ENCODE measurements at places on chromosomes 7 and 10. TPM values are rescaled to one million over a fixed set of nuclear protein-coding genes. Genes with fewer than 3 reads are reported as not detected.

The AS3MT gene
- total RNA-seq: 4.2 TPM

DNA sequence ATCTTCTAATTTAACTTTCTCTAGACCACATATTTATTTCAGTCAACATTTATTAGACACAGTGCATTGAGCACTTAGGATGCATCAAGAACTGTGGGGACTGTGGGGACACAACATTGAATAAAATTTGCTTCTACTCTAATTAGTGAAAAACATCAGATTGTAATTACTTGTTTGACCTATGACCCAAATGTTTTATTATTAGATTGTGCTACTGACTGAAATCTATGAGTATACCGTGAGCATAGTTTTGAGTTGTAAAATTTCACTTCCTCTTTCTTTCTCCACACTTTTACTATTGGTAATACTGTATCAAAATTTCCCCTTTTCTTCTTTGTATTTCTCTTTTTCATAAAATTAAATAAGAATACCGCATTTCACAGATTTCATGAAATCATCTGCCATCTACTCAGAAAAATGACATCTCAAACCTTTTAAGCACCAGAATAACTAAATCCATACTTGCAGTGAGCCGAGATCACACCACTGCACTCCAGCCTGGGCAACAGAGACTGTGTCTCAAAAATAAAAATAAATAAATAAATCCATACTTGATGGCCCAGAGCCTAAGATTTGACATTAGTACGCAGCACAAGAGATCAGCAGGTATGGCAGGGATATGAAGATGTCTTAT is 25.4 kb upstream of the INPP5F start:
- DNase-seq: no peak

- no peak for DNase-seq
These were observed 124.5 kb downstream of the EBF3 start for GRCh38 chr10:129839285-129840195.

The C7orf57 gene
- total RNA-seq: 0.67 TPM

DNA sequence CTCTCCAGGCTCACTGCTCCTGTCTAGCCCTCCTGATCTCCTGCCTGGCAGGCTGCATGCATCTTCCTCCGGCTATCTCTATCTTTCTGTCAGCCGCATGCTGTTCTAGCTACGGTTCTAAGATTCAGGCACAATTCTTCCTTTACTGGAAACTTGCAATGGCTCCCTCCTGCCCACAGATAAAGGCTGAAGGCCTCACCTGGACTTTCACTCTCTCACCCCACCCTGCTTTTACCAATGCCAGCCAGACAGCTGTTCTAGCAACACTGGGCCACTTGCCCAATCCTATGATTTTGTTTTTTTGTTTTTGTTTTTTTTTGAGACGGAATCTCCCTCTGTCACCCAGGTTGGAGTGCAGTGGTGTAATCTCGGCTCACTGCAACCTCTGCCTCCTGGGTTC is 38.3 kb downstream of the BEND7 start:
- DNase-seq: no peak

- no peak for DNase-seq
These were observed 219.0 kb downstream of the CACNA2D1 start for GRCh38 chr7:82224529-82224928.

DNA sequence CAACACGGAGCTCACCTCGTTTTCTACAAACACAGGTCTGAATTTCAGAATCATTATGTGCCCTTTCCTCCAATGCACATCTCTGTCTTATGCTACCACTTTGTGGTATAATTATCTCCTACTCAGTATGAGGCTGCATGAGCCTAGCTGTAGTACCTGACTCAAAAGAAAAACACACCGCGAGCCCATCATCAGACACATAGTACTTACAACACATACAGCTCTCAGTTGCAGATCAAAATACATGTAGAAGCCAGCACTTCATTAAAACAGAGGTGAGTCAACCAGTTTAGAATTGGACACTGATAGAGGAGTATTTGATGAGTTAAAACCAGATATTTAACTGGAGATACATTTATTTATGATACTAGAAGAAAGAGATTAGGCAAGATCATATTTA is 1.4 kb upstream of the RTKN2 start:
- DNase-seq: no peak

The BMPER gene
- total RNA-seq: not detected

- DNase-seq: no peak
These were observed 89.9 kb downstream of the HBP1 start for GRCh38 chr7:107258737-107259136.

GRCh38 chr10:15197276-15197675 is 28.8 kb upstream of the NMT2 start:
- DNase-seq: no peak

DNA sequence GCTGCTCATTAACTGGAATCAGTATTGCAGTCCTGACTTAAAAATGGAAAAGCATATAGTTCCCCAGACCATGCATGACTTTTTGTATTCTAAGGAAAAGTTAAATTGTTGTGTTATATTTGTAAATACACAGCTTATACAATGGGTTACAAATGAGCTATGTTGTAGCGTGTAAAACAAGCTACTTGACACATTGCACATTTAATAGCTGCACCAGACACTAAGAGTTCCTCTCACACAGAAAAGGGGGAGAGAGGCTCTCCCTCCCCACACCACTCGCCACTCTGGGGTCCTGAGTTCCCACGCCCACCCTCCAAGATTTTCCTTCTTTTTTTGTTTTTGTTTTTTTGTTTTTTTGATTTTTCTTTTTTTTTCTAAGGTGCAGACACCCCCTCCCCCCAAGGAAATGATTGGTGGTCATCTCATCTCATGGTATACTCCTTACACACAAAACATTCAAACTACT is 6.3 kb downstream of the KLF6 start:
- DNase-seq: peak; percentile 31

The SPDYE16 gene
- not detected for total RNA-seq

The SRRM3 gene
- total RNA-seq: 0.83 TPM

- no peak for DNase-seq
These were observed 347.8 kb downstream of the ETV1 start for GRCh38 chr7:13641714-13642113.

DNA sequence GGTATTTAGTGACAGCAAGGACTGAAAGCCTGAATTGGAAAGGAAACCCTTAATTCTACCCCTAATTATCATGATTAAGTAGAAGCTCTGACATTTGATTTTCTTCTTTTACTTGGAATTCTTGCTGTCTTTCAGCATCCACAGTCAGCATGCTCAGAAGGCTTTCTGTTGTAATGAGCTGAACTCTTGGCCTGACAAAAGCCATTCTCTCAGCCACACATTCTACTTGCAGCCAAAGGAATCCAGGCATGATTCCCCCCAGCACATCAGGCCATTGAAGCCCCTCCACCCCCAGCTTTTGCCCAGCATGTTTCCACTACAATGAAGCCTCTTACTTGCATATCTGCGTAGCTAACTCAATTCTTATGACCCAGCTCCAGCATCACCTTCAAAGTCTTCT is 94.3 kb upstream of the FRMD4A start:
- no peak for DNase-seq

GRCh38 chr10:8144496-8144895 is 90.0 kb downstream of the GATA3 start:
- no peak for DNase-seq

DNA sequence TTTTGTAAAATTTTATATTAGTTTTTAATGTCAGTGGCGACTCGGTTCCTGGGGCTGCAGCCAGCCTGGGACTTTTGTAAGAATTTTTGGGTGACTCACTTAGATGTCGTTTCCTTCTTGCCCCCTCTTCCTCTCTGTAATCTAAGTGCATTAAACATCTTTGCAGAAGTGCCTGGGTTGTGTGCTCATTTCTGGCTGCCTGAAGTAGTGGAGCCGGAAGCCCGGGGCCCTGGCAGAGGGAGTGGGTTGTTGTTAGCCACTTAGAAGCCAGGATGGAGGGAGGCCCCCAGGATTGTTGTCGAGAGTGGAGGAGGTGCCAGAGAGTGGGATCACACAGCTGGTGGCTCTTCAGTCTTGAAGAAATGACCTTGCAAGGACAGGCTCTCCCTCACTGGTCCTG is 11.0 kb upstream of the TRIM8 start:
- no peak for DNase-seq

Measured in mammary epithelial cell (primary cell).